ENCODE measurements at places on chromosomes 4 and X.
A peak's percentile ranks its signal among the peaks of the same experiment; 100 is the strongest.

DNA sequence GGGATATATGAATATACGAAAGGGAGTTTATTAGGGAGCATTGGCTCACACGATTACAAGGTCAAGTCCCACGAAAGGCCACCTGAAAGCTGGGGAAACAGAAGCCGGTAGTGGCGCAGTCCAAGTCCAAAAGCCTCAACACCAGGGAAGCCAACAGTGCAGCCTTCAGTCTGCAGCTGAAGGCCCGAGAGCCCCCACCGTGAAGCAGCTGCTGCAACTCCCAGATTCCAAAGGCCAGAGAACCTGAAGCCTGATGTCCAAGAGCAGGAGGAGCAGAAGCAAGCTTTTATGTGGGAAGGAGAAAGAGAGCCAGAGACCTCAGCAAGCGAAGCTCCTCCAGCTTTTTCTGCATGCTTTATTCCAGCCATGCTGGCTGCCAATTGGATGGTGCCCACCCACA, 275.8 kb downstream of the PTTG2 start:
- DNase-seq, result no peak

DNA sequence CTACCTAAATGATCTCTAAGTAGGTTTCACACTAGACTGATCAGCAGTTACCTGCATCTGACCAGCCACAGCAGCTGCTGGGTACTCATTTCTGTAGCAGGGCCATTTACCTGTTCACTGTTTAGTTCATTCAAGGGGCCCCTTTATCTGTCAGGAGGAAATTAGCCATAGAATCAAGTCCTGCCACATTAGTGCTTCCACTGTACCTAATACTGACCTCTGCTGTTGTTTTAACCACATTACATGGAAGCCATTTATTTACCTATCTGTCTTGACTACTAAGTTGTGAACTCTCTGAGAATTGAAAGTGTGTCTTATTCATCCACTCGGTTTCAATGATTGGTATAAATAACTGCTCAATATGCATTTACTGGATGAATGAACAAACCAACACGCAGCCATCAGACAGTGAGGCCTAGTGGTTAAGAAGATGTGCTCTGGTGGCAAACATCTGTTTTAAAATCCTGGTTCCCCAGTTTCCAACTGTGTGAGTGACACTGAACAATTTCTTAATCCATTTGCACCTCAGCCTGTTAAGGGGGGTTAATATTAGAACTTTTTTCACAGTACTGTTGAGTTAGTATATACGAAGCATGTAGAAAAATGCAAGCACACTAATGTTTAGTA, 30.0 kb upstream of the ANXA5 start:
- DNase-seq, result peak; percentile 54

DNA sequence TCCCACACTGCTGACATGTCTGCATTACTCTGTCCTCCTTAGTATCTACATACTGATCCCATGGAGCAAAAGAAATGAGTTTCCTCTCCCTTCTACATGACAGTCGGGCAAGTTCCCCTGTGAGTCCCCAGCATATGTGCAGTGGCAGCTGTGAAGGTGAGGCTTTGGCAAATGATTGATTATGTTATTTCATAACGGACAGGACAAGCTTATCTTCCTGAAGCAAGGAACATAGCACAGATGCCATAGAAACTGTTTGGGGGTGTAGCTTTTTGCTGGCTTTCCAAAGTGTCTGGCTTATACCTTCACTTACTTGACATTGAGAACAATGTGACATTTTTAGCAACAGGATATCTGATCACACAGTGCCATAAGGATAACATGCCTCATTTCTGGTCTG, 136.8 kb upstream of the PDLIM3 start:
- DNase-seq, result no peak

- DNase-seq, result no peak
These were observed 9.4 kb upstream of the CDS1 start for GRCh38 chr4:84573385-84574068.

DNA sequence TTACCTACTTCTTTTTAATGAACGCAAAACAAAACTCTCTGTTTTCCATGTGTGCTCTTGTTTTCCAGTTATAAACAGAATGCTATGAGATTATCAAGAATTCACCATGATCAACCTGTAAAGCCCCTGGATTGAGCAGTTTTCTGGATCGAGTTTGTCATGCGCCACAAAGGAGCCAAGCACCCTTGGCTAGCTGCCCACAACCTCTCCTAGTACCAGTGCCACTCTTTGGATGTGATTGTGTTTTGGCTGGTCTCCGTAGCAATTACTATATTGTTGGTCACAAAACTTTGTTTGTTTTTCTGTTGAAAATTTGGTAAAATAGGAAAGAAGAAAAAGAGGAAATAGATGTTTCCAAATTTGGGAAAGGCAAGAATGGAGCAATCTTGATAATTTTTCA, 51.1 kb downstream of the UGT2B7 start:
- DNase-seq, result no peak

- no peak for DNase-seq
These were observed 108.9 kb downstream of the EFHC2 start for GRCh38 chrX:44234541-44234940.

GRCh38 chr4:102439812-102440211, 61.3 kb upstream of the NFKB1 start:
- DNase-seq, result no peak

DNA sequence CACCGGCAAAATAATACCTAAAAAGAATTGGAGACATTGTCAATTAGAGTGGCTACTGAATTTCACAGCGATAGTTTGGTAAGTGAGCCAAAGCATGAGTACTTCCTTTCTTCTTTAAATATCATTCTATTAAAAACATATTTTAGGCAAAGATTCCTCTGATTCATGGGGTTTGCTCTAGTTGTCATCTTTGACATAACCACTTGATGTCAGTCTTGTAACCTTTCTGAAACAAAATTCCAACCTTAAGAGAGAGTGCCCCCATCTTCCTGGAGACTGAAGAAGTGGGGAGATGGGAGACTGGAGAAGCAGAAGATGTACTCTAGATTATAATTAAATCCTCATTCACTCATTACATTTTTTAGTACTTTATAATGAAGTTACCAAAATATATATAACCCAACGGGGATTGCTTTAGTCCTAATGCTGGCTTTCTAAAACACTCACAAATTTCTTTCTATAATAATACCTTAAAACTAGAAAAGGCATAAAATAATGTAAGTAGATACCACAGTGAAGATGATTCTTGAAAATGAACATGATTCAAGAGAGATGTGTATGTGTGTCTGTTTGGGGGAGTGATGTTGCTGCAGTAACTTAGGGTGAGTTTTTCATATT, 96.4 kb downstream of the EMCN start:
- DNase-seq, result peak; percentile 24

GRCh38 chr4:55330241-55330640, 15.8 kb upstream of the SRD5A3 start:
- DNase-seq, result no peak

DNA sequence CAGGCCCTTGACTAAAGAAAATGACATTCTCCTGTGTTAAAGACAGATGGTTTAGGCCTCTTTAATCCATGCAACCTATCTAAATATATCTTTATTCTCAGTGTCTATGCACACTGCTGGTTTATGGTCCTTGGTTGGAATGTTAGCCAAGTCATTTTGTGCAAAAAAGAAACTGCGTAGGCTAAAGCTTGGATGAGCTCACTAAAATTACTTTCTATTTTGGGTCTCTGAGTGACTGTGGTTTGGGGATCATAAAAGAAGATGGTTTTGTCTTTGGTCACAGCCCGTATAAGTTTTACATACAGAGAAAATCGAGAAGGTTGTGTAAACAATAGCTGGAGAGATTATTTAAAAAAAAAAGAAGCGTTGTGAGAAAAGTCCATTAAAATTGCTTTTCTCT, 443.6 kb downstream of the UBE2NL start:
- DNase-seq, result no peak

DNA sequence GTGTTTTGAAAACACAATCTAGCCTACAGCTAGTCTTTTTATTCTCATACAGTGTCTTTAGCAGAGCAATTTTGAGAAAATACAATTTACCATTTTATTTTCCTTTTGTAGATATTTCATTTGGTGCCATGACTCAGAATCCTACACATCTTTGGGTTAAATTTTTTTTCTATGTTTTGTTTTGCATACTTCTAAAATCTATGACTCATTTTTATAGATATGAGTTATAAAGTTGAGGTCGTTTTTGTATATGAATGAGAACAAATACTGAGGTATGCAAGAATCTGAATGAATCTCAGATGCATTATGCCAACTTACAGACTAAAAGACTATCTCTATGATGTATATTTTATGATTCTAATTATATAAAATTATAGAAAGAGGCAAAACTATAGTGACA, 206.5 kb upstream of the ANXA10 start:
- peak; percentile 3 for DNase-seq

GRCh38 chrX:134167591-134168203, 69.3 kb upstream of the CCDC160 start:
- no peak for DNase-seq

DNA sequence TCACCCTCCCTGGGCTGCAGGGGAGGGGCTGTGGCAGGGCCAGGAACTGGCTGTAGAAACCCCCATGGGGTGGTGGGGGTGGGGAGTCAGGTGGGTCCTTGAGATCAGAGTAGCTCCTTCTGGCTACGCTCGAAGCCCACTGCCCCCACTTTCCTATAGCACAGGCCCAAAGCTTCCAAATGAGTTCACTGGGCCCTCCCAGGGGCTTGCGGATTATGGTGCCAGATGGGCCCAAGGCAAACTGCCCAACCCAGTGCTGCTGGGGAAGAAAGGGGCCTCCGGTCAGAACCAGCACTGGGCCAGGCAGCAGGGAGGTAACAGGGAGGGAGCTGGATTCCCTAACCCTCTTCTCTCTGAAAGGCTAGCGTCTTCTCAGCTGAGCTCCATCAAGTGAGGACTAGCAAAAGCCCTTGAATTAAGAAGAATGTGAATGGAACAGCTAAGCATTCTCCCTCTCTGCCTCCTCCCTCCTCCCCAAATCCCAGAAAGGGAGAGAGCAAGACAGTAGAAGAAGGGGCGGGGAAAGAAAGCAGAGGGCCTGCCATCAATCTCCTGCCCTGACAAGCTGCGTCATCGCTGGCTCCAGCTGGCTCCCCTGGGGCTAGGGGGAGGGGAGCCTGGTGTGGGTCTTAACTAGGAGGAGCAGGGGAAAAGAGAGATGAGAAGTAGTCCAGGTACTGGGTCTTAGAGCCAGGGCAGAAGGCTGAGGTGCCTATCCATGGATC, 34.7 kb downstream of the FRMPD3 start:
- peak; percentile 8 for DNase-seq

GRCh38 chr4:18869166-18869565, 847.6 kb upstream of the LCORL start:
- DNase-seq, result no peak

DNA sequence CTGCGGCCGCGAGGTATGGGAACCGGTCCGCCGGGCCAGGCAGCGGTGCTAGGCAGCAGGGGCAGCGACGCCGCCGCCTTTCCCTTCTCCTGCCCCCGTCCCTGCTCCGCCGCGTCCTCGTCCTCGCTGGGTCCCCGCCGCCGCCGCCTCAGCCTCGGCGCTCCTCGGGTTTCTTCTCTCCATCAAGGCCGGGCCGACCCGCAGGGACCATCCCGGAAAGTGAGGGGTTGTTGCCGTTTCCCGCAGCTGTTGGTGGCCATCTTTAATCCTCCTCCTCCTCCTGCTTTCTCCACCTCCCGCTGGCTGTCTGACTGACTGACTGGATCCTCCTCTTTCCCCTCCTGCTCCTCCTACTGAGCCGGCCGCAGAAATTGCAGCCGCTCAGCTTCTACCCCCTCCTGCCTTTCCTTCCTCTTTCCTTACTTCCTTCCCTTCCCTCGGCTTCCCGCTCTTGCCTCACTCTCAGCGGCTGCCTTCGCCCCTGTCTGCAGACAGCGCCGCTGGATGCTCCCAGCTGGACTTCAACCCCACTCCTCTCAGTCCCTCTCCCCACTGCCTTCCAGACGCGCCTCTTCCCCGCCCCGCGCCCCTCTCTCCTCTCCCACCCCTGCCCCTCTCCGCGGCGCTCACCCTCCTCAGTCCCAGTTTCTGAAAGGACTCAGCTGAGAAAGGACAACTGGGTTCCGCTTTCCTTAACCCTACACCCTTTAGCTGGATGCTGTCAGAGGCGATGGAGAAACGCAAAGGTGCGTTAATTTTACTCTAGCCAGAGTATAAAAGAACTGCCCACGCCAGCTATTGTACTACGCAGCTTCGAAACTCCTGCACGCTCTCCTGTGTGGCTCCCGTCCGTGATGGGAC, at the start of gene WDFY3:
WDFY3 (minus strand) TSS at position 309 of the 861 bp plus-strand sequence. CDS start 106,099 bp downstream, outside the sequence.
- DNase-seq, result peak; percentile 91

DNA sequence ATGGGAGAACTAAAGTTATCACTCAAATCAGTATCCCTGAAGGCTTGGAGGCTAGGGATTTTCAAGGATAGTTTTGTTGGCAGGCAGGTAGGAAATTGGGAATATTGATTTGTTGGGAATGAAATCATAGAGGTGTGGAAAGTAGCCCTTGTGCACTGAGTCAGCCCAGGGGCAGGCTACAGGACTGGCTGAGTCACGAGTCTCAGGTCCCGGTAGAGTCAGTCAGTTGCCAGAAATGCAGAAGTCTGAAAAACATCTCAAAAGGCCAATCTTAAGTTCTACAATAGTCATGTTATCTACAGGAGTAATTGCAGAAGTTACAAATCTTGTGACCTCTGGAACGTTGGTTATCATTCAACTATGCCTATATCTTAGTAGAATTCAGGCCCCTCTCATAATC, 153.1 kb downstream of the GC start:
- DNase-seq, result no peak

- DNase-seq, result no peak
These were observed 362.4 kb downstream of the PPP3CA start for GRCh38 chr4:100984901-100985300.

DNA sequence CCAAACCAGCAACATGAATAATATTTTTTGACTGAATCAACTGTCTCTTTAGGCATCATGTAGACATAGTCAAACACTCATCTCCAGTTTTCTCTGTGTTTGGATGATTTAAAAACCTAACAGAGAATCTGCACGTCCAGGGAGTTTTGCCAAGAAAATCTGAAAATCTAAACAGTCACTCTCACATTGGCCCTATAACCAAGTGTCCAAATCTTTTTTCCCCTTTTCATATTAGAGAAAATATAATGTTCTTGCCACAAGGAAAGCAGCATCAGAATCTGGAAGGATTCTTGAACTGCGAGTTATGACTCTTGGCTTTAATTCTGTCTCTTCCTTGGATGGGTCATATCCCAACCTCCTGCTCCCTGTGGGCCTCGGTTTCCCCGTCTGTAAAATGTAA, 8.8 kb upstream of the CHRDL1 start:
- DNase-seq, result no peak

GRCh38 chr4:185742766-185743165, 69.2 kb downstream of the SORBS2 start:
- peak; percentile 20 for DNase-seq

DNA sequence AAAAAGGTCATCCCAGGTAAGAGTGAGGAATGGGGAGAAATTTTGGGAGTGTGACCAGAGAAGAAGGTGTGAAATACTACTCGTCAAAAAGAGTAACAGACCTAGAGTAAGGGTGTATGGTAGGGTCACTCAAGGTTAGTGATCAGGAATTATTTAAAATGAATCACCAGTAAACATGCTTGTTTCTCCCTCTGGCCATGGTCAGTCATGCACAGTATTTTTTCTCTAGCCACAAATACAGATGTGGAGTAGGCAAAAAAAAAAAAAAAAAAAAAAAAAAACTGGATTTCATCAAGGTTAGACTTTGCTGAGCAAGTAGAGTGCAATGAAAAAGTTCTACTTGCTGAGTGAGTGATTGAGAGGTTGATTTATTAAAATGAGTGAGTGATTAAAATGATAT, 34.2 kb upstream of the SLIT2 start:
- DNase-seq, result no peak
